ENCODE measurements at places on chromosomes 5 and 9.

GRCh38 chr5:180811623-180812124, 9.1 kb upstream of the MGAT1 start:
- DNase-seq: no peak

- no peak for DNase-seq
Observed at GRCh38 chr5:176188506-176189193, 49.6 kb upstream of the SIMC1 start.

GRCh38 chr5:145660897-145661640, 174.1 kb downstream of the PRELID2 start:
- DNase-seq: no peak

GRCh38 chr5:107512029-107512428, 158.7 kb downstream of the EFNA5 start:
- DNase-seq: no peak

Measured in stimulated activated CD4-positive, alpha-beta T cell treated with anti-CD3 and anti-CD28 coated beads, Interleukin-2, amount 100 ng/mL, for 48 hours (primary cell).